ENCODE measurements at places on chromosomes 11 and 22.

- no peak for DNase-seq
These were observed 38.7 kb downstream of the MYO18B start for GRCh38 chr22:25780673-25781072.

GRCh38 chr11:28727254-28727653, 619.1 kb downstream of the METTL15 start:
- DNase-seq, result no peak

DNA sequence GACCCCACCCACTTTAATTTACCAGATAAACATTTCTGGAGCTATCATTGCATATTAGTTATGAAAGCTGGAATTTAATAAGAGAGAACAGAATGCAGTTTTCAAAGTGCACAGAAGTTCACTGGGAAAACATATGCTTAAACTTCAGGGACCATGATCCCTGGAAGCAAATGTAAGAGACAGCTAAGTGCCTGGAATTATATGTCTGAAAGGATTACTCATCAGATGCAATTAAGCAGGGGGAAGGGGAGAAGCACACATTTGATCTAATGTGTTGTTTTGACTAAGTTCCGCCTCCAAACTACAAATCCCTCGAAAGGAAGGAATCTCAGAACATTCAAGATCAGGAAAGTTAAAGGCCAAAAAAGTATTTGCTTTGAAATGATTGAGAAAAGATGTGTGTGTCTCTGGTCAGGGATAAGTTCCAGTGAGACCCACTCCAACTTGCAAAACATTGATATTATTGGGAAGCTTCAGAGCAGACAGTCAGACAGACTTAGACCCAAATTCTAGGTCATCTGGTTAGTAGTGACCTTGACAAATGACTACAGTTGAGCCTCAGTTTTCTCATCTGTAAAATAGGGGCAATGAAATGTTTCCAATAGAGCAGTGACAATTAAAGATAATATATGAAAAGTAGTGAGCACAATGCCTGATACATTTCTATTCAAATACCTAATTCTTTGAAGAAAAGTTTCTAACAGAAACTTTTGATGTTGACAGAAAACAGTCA, 147.6 kb downstream of the ME3 start:
- no peak for DNase-seq

DNA sequence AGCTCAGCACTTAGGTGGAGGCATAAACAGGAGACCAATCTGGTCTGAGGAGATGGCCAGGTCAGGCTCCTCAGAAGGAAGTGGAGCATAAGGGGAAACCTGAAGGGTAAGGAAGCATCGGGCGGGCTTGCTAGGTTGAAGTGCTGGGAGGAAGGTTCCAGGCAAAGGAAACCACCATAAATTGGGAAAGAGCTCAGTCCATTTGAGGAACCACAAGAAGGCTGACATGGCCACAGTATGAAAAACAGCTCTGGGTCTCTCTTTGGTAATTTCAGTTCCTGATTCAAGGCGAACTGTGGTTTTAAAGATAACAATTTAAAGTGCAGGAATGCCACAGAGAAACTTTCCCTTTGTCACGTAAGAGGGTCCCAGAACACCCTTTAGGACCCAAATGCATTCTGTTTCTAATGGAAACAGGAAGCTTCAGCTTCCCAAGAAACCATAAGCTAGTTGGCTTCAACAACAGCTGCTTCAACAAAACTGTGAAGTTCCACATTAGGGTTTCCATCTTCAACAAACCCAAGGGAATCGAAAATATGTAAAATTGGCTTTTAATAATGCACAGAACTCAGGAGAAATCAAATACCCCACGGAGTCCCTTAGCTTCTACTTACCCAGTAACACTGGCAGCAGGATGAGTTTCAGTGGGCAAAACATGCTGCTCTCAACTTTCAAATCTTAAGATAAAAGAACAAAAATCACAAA, 10.4 kb downstream of the JAML start:
- no peak for DNase-seq

DNA sequence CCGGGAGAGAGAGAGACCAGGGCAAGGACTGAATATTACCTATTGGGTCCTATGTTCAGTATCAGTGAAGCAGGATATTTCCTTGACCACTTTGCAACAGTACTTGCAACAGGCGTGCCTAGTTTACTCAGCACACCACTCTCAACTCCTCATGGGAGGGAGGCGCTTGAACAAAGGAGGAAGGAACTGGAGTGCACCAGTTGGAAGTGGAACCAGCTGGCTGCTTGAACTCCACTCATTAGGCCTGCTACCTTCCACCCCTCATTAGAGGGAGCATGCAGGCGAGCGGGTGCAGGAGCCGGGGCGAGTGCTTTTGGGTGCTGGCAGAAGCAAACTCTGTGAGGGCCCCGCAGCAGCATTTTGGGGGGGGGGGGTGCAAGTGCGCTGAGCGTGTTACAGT, 1369.6 kb upstream of the RAG2 start:
- no peak for DNase-seq

- DNase-seq, result no peak
These were observed 34.8 kb downstream of the IRAG1 start for GRCh38 chr11:10658621-10659338.

DNA sequence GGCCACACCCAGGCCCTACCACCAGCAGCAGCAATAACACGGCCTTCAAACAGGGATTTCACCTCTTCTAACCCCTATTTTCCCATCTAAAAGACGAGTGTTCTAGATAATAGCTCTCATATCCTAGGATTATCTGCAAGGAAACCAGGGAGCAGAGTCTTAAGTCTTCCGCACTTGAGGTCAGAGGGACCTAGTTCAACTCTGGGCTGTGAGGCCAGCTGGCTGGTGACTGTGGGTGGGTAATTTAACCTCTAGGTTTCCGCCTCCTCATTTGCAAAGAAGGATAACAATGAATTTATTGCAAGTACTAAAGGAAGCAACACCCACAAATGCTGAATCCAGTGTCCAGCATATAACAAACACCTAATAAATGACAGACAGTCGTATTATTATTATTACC, 70.1 kb downstream of the LARGE1 start:
- no peak for DNase-seq

GRCh38 chr11:115220423-115220822, 283.8 kb downstream of the CADM1 start:
- DNase-seq, result no peak

DNA sequence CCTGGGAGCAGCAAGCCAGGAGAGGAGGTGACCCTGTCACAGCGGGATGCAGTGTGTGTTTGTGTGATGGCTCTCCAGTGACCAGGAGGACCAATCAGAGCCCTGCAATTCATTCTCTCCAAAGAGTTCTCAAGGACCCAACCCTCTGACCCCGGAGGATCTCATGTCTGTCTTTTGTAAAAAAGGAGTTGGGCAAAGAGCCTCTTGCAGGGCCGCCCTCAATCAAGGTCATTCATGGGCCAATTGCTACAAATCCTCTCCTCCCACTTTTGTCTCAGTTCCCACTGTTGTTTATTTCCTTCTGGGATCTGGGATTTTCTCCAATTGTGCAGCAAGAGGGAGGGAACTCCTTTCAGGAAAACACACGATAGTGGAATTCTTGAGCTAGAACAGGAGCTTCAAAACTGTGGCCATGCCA, 4.0 kb downstream of the TECTA start:
- DNase-seq, result no peak

DNA sequence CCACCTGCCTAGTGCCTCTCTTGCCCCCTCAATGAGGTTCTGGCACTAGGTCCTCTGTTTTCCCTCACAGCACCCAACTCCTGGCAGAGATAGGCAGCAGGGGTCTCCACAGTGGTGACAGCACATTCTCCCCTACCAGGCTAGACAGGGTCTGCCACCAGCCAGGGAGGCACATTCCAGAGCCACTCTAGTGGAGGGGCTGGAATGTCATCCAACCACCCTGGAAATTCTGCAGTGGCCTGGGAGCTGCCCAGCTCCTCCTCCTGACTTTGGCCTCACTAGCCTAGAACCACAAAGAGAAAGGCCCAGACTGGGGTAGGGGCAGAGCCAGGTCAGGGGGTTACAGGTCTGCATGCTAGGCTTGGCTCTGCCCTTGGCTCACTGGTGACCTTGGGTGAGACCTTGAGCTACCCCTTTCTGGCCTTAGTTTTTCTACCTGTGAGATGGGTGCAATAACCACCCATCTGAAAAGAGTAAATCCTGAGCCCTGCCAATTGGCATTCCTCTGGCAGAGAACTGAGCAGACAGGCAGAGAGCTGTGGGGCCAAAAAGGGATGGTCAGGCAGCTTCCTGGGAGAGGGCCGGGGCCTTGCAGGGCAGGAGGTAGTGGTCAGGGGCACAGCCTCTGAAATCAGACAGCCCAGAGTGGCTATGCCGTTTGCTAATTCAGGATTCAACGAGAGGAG, 7.1 kb downstream of the P2RY2 start:
- no peak for DNase-seq

DNA sequence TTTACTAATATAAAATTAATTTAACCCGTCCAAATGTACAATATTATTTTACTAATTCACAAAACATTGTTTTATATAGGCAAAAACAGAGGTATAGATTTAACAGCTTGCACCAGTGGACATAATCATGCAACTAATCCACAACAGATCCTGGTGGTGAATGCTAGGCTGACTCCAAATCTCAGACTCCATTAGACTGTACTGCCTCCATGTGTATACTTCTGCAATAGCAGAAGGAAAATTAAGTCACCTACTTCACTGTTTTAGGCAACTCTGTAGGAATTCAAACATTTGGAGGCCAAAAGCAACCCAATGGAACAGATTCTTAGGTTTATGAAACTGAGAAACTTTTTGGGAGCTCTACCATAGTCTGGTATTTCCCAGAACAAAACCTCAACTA, 30.0 kb upstream of the RAB39A start:
- no peak for DNase-seq

- no peak for DNase-seq
These were observed 107.5 kb downstream of the NAV2 start for GRCh38 chr11:19820100-19820499.

GRCh38 chr22:26835929-26836528, 178.6 kb downstream of the MIAT start:
- DNase-seq, result peak; percentile 7

DNA sequence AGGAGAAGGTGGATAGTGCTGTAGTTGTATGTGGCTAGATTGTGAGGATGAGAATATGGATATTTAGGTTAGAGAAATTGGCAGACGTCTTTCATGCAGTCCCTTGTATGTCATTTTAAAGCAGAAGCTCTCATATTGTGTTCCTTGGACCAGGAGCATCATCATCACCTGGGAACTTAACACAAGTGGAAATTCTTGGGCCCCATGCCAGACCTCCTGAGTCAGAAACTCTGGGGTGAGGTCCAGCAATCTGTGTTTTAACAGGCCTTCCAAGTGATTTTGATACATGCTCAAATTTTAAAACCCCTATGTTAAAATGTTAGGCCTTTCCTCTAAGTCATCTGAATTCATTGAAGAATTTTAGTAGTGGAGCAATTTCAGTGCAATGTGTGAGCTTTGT, 34.8 kb downstream of the JHY start:
- no peak for DNase-seq

- no peak for DNase-seq
These were observed 20.5 kb downstream of the EPS8L2 start for GRCh38 chr11:726278-727220.

All from stimulated activated CD4-positive, alpha-beta T cell treated with anti-CD3 and anti-CD28 coated beads, TNF-alpha, amount 100 ng/mL, for 1 hour (primary cell).